ENCODE measurements at places on chromosomes 7 and 10. TPM values are rescaled to one million over a fixed set of nuclear protein-coding genes. Genes with fewer than 3 reads are reported as not detected.

GPER1 gene
- not detected for polyA plus RNA-seq

VIPR2 gene
- not detected for polyA plus RNA-seq

HGF gene
- polyA plus RNA-seq = not detected

KLLN gene
- 0.22 TPM for polyA plus RNA-seq

Data from naive B cell (primary cell).